ENCODE measurements at places on chromosomes 7 and 10.

GRCh38 chr10:84089162-84089561 is 50.1 kb upstream of the GHITM start:
- DNase-seq: no peak

DNA sequence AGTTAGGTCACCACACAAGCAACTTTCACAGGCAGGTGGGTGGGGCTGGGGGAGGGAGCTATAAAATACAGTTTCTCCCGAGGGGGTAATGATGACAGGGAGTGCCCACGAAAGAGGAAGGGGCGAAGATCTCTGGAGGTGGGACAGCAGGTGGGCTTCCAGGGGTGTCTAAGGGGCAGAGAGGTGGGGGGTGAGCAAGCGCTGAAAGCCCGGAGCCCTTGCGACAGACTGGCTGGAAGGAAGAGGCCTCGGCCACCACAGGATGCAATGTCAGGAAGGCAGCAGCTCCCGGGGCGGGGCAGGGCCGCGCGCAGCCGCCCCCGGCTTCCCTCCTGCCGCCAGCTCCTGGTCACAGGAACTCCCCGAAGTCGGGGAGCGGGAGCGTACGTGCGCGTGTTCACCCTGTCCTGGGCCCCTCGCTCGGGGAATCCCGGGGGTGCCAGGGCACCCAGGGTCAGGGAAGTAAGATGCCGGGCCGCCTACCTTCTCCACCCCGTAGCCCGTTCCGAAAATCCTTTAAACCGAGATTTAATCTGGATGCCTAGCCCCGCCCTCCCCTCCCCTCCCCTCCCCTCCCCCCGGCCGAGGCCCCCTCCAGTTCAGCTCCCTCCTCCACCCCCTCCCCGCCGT is 105.2 kb upstream of the PPIF start:
- peak; percentile 71 for DNase-seq

DNA sequence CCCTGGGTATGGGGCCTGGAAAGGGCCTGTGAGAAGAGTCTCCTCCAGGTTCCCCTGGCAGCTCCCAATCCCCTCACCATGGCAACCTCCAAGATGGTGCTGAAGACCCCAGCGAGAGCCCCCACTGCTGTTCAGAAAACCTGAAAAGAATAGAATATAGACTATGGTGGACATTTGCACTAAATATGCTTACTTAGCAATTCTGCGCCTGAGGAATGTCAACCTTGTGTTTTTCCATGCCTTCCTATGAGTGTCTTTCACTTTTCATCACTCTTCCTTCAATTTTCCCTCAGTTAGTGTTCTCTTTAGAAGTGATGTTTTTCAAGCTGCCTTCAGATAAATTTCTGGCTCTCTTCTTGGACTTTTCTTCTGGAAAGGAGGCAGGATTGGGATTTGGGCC is 589.2 kb downstream of the LRMDA start:
- no peak for DNase-seq

DNA sequence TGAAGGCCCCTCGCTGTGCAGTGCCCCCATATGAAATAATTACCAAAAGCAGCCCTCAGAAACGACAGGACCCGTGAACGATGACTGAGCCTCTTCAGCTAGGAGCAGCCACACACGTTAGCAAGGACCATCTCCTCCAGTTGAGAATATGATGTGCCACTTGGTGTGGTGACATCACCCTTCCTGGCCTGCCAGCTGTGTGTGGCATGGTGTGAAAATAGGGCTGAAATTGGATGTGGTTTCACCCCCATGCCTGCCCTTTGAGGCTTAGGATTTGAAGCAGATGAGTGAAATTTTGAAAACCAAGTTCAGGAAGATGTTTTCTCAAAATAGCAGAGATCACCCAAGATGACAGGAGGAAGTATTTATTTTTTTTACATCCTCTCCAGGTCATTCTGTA is 49.1 kb upstream of the BTBD16 start:
- no peak for DNase-seq

DNA sequence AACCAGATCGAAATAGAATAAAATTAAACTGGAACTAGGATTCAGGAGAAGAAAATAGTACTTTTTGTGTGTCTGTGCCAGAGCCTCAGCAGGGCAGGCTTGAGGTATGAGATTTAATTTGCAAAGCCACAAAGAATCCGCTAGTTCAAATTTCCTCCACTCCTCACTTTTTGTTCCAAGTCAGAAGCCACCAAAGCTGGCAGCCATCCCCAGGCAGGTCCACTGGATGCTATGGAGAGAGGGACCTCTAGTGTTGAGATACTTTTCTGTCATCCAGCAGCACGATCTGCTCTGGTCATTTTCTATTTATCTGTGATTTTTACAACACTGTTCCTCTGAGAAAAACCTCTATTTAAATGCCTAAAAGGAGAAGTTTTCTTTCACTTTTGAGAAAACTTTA is 147.9 kb upstream of the FRMD4A start:
- DNase-seq: no peak
